SJCRH30 (cell line): ENCODE measurements at places on chromosomes 2 and 18. TPM values are rescaled to one million over a fixed set of nuclear protein-coding genes. Genes with fewer than 3 reads are reported as not detected.

- DNase-seq: no peak
Observed at GRCh38 chr2:148875387-148876051, 492 bp downstream of the KIF5C start.

- no peak for DNase-seq
Observed at GRCh38 chr2:168224346-168224745, 23.0 kb downstream of the STK39 start.

DNA sequence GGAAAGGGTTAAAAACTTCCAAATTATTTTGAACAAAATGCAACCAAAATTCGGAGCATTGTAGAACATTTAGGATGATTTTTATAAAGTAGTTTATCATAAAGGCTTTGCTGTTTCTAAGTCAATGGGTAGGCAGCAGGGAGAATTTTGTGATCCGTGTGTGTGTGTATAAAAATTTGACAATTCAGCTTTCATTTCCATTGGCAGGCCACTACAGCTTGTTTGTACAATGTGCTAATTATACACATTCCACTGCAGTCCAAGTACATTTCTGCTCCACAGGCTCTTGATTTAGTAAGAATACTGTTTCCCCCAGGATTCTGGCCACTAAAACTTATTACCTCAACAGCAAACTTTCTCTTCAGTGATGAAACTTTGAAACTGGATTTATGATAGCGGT lies 71.8 kb upstream of the LTBP1 start:
- no peak for DNase-seq

DNA sequence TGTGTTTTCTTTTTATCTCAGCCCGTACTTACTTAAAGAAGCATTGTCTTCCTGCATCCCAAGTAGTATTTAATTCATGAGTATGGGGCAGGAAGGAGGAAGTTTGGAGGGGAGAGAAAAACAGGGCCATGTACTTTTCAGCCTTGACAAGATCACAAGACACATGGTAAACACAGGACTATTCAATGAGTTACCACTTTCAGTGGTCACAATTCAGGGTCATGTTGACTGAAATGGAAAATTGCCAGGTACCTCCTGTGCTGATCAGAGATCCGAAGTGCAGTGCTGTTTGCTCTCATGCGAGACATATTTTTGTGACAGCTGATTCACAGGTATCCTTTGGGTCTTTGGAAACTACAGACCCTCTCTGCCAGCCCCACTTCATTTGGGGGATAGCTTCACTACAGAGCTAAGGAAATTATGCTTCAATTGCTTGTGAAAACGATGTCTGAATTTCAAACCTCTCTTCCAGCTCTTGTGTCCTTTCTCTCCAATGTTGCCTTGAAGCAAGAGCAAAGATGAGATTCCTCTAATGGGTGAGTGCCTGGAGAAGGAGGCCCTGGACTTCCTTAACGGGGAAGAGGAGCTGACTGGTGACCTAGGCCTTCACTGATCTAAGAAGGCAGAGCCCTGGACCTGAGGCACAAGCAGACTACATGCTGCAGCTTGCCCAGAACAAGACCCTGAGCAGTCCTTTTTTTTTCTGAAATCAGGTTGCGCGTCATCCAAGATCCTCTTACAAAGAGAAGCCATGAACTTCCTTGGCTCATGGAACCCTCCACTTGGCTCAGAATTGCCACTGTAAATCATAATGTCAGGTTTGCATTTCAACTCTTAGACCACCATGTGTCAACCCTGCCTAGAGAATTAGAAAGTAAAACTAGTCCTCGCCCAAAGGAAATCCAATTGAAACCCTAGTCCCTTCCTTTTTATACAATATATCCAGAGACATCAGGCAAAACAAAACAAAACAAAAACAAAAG lies 44.1 kb downstream of the EVA1A start:
- no peak for DNase-seq

DNA sequence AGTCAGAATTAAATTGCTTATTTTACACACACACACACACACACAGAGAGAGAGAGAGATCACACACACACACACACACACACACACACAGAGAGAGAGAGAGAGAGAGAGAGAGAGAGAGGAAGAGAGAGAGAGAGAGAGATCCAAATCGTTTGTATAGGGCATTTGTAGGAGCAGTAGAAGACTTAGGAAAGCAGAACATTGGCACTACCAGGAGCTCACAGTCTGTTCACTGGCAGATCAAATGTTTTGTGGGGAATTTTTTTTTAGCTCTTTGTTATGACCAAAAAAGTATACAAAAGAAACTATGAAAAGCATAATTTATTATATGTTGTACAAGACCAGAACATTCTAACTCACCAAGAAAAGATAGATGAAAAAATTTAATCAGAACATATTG lies 81.8 kb downstream of the MBD5 start:
- no peak for DNase-seq

DNA sequence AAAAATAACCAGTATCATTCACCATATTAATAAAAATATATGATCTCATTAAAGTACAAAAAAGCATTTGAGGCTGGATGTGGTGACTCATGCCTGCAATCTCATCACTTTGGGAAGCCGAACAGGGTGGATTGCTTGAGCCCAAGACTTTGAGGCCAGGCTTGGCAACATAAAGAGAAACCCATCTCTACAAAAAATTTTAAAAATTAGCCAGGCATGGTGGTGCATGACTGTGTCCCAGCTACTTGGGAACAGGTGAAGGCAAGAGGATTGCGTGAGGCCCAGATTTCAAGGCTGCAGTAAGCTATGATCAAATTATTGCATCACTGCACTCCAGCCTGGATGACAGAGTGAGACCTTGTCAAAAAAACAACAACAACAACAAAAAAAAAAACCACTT lies 75.9 kb downstream of the RAD51AP2 start:
- DNase-seq: peak; percentile 6

DNA sequence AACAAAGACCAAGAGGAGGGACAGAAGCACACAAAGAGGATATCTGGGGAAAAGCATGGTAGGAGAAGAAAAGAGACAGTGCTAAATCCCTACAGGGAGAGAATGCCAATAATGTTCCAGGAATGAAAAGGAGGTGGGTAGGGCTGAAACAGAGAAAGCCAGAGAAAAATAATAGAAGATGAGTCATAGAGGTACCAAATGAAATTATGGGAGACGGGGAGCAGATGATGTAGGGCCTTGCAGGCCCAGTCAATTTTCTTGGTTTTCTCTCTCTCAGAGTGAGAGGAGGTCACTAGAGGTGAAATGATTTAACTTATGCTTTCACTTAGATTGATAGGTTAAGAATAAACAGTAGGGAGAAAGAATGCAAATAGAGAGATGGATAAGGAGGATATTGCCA lies 61.5 kb downstream of the RPRM start:
- DNase-seq: no peak

DNA sequence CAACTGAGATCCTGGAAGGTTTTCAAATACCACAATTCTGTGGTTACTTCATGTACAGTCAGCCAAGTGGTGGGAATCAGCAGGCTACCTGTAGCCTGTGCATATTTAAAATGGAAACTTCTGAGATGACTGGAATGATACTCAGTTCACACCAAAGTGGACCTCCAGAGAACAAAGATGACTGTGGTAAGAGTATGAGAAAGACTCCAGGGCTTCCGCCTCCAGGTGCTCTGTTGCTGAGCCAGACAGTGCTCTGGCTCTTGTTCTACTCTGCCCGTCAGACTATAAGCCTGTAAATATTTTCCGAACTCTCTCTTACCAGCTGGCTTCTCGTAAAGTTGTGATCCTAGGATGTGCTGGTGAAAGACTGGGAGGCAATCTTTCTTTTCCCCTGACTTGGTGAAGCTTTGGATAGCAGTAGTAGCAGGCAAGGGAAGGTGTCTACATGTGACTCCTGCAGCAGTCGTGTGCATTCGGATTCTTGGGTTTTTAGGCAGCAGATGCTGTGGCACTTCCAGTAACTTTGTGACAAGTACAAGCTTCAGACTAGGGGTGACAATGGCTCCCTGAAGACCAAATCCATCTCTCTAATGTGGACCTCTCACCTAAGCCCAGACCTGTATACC lies 23.1 kb downstream of the ST3GAL5 start:
- no peak for DNase-seq

DNA sequence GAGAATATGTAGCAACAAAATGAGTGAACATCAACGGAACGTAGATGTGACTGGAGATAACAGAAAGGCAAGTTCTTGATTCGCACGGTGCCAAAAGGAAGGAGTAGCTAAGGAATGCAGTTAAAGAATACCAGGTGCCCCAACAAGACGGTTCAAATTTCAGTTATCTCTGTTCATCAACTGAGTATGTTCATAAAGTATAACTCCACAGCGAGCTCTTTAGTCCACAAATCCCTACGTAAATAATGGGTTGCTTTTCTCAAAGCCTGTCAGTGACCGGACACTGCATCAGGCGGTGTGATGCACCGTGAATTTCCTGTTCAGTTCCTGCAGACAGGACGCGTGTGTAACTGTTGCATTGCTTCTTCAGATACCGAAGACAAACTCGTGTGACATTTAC lies 91.8 kb downstream of the NOL10 start:
- DNase-seq: peak; percentile 62

GRCh38 chr2:61763605-61764034 lies 90.2 kb downstream of the FAM161A start:
- peak; percentile 83 for DNase-seq

DNA sequence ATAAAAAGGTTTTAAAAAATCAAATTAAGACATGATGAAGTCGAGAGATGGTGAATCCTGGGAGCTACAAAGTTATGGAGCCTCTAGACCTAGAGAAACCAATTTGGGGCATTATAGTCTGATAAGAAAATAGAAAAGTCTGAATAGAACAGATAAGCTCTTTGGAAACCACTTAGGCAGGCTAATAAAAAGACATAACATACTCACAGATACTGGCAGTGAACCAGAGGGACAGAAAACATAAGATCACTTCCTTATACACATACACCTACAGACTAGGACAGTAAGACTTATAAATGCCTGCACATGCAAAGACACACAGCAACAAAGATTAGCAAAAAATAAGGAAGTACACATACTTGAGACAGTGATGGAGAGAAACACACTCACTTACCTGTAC lies 20.0 kb downstream of the SMC6 start:
- no peak for DNase-seq

GRCh38 chr2:153020201-153020600 lies 301.8 kb downstream of the ARL6IP6 start:
- DNase-seq: no peak

GRCh38 chr2:106341666-106342065 lies 126.5 kb downstream of the RGPD3 start:
- DNase-seq: no peak

DNA sequence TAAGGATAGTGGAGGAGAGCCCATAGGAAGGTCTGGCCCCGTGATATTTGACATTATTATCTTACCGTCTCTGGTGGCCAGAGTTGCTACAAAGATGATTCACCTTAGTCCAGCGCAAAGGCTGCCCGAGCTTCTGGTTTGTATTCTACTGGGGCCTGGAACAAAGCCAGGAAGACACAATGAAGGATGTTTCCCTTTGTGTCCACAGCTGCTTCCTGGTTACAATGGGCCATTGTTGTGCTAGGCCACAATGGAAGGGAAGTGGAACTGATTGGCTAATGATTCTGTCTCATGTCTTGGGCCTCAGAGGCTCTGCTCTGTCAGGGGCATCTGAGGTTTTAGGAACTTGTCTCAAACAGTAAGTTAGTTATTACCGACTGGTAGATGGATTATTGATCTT lies 132.2 kb downstream of the TDRD15 start:
- DNase-seq: peak; percentile 78

DNA sequence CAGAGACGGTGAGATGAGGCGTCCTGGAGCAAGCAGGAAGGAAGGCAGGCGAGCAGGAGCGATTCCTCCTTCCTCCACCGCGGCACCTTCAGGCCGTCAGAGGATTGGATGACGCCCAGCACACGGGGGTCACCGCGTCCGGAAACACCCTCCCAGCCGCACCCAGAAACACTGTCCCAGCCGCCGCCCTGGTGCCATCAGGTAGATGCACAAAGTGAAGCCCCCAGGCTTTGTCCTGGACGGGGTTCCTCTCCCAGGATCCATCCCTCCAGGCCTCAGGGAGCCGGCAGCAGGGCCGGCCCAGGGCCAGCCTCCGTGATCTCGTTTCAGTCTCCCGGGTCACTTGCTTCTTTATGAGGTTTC lies 31.5 kb downstream of the RTP5 start:
- no peak for DNase-seq

DNA sequence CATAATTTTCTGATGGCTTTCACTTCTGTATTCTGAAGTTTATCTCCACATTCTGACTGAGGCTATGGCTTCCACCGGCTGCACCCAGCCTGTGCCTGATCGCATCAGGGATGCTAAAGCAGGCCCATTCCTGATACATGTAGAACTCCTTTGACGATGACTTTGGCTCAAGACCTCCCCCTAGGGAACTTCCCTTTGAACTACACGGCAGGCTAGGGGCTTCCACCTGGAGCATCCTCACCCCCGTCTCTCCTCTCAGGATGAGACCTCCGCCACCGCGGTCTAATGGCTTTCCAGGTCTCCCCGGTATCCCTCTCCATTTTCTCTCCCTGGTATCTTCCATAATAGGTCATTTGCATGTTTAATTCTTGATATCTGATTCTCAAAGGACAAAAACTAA lies 214.9 kb upstream of the CHST9 start:
- peak; percentile 2 for DNase-seq

DNA sequence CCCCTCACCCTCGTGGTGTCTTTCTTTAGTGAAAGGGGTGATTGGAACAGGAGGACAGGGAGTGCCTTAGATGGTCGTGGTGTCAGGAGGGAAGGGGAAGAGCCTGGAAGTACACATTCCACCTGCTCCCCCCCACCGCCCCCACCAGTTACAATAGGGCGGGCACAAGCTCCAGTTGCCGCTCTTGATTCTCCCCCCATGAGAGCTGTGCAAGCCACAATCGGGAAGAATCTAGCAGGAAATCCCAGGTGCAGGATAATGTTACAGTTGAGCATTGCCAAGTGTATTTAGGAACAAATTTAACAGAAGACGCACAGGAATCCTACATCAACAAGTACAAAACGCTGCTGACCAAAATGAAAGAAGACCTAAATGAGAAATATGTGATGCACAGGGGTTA lies 73.6 kb downstream of the ASAP2 start:
- DNase-seq: peak; percentile 52

- no peak for DNase-seq
Observed at GRCh38 chr18:74241426-74241825, 50.3 kb downstream of the CYB5A start.

GAL3ST2 gene
- not detected in 2 replicates for total RNA-seq

CDH19 gene
- total RNA-seq: 21.4 and 22.3 TPM in 2 replicates

SCN3A gene
- total RNA-seq: 6.1 and 7.7 TPM in 2 replicates

GYPC gene
- total RNA-seq: 25.8 and 26.1 TPM in 2 replicates

VWC2L gene
- not detected in 2 replicates for total RNA-seq

RNF149 gene
- 23.1 and 33.3 TPM in 2 replicates for total RNA-seq

BMP10 gene
- total RNA-seq: 0.08 TPM in 1 of 2 replicates, not detected in the other

ASB18 gene
- total RNA-seq: 0.04 TPM in 1 of 2 replicates, not detected in the other

CGREF1 gene
- total RNA-seq: 0.08 TPM in 1 of 2 replicates, not detected in the other

PROC gene
- not detected in 2 replicates for total RNA-seq
